K562 (cell line): ENCODE measurements at places on chromosomes 6 and 20. TPM values are rescaled to one million over a fixed set of nuclear protein-coding genes. Genes with fewer than 3 reads are reported as not detected.

- H3K36me3 ChIP-seq: peaks cover 14% of the 10 kb centered on the region; the same call in 2 of the 3 replicates
- H3K27ac ChIP-seq: no peak overlapping the region
- H3K4me1 ChIP-seq: peaks cover 36% of the 10 kb centered on the region; the same call in 2 of the 3 replicates
- no peak for DNase-seq
Measured at GRCh38 chr20:1327827-1328679, 886 bp downstream of the SDCBP2 start.

DNA sequence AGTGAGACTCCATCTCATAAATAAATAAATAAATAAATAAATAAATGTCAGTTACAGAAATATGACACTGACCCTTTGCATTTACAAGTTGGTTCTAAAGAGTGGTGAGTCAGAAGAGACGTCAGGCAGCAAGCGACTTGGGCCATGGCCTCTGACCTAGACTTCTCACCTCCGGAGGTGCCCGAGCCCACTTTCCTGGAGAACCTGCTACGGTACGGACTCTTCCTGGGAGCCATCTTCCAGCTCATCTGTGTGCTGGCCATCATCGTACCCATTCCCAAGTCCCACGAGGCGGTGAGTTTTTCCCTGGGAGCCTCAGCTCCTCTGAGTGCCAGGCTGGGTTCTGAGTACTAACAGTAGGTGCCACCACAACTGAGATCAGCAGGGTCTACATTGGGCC, 11.7 kb downstream of the MANBAL start:
- H3K27ac ChIP-seq: no peak overlapping the region
- no peak overlapping the region for H3K4me3 ChIP-seq
- H3K27me3 ChIP-seq: no peaks in the 10 kb centered on the region
- H3K4me1 ChIP-seq: peaks cover 17% of the 10 kb centered on the region; the same call in 2 of the 3 replicates
- no peak for DNase-seq
- H3K36me3 ChIP-seq: peaks cover 68% of the 10 kb centered on the region

- no peak for DNase-seq
- no peaks in the 10 kb centered on the region for H3K27me3 ChIP-seq
- H3K27ac ChIP-seq: no peak overlapping the region
- H3K4me3 ChIP-seq: no peak overlapping the region
- H3K36me3 ChIP-seq: no peaks in the 10 kb centered on the region
Measured at GRCh38 chr6:152783217-152783878, 32.8 kb downstream of the VIP start.

GRCh38 chr6:37492236-37492972, 7.3 kb downstream of the CCDC167 start:
- DNase-seq: no peak
- H3K27me3 ChIP-seq: no peaks in the 10 kb centered on the region
- no peaks in the 10 kb centered on the region; the same call in 2 of the 3 replicates for H3K36me3 ChIP-seq

DNA sequence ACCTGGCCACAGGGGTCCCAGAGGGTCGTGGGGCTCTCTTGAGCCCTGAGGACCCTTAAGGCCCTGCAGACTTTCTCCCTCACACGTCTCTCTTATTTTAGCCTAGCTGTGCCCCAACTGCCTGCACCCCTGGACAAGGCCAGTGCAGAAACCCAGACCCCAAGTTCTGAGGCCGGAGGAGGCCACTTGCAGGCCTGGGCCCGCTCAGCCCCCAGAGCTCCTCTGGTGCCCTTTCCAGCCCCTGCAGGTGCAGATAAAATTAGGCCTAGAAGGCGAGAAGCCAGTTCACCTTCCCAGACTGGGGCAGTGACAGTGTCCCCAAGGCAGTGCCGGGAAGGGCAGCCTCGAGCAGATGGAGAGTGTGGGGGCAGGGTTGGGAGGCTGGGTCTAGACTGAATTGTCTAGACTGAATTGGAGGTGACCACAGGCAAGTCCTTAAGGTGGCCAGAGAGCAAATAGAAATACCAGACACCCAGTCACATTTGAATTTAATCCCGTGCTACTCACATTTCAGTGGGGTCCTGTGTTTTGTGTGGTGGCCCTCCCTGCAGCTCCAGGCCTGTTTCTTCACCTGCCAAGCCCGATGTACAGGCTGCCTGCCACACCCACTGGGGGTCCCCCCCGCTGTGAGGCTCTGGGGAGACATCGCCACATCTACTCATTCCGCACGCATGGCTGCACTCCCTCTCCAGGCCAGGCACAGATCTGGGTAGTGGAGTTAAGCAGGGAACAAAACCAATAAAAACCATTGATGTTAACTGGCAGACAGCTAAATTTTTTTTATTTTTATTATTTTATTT, 8.6 kb upstream of the IP6K3 start:
- no peaks in the 10 kb centered on the region for H3K4me1 ChIP-seq
- DNase-seq: no peak
- H3K27me3 ChIP-seq: peaks cover 72% of the 10 kb centered on the region
- no peak overlapping the region for H3K27ac ChIP-seq
- H3K36me3 ChIP-seq: no peaks in the 10 kb centered on the region

DNA sequence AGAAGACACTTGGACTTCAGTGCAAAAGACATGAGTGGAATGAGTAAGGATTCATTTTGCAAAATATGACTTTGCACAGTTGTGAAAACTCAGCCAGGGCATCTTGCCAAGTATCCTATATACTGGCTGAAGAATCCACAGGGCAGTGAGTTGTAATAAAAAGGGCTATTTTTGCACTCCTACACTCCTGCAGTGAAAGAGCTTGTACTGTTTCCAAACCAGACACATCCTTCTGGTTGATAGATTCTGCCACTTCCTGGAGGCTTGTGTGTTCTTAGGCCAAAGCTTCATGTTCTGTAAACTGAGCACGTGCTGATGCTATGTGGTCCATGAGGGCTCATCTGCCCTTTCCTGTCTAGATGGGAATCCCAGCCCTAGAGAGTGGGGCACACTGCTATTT, 34.9 kb downstream of the GMPR start:
- no peak overlapping the region; the same call in 2 of the 3 replicates for H3K27ac ChIP-seq
- H3K4me3 ChIP-seq: no peak overlapping the region
- no peak for DNase-seq
- H3K4me1 ChIP-seq: peaks cover 29% of the 10 kb centered on the region

GRCh38 chr6:71602385-71603007, 283.9 kb upstream of the RIMS1 start:
- no peaks in the 10 kb centered on the region for H3K27me3 ChIP-seq
- H3K36me3 ChIP-seq: no peaks in the 10 kb centered on the region
- H3K4me3 ChIP-seq: no peak overlapping the region
- no peaks in the 10 kb centered on the region for H3K4me1 ChIP-seq
- H3K27ac ChIP-seq: no peak overlapping the region
- no peak for DNase-seq

DNA sequence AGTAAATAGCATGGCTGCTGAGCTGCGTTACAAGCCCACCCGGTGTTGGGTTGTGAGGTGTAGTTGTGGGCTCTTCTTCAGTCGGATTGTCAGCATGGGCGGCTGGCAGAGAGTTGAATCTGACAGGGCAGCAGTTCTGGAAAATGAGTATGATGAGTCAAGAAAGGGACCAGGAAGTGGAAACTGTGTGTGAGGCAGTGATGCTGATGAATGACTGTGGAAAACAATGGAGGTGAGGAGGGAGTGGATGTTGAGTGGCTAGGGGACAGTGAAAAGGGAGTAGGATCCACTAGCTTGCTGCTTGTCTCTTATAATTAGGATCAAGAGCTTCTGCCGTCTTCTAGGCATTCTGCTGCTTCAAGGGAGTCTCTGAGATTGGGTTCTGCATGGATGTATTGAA, 154.3 kb downstream of the ESR1 start:
- H3K27ac ChIP-seq: no peak overlapping the region
- H3K36me3 ChIP-seq: no peaks in the 10 kb centered on the region
- no peaks in the 10 kb centered on the region for H3K4me1 ChIP-seq
- no peaks in the 10 kb centered on the region for H3K27me3 ChIP-seq
- no peak overlapping the region for H3K4me3 ChIP-seq
- DNase-seq: no peak

DNA sequence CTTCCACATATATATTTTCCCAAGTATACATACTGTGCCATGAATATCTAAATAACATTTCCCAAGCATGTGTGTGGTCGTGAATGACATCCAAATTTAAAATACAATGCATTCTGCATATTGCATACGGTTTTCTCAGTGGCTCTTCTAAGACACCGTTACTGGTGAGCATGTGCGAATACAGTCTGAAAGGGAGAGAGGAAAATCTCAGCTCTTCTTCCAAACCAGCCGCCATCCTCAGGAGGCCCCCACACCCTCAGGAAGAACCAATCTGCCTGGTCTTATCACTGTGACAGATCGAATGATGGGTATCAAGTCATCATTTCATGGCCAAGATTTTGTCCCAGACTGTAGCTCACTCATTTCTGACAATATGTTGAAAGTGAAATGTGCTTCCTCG, 50.7 kb downstream of the ADAT2 start:
- H3K27me3 ChIP-seq: peaks cover 46% of the 10 kb centered on the region
- H3K4me3 ChIP-seq: no peak overlapping the region
- H3K36me3 ChIP-seq: no peaks in the 10 kb centered on the region
- DNase-seq: no peak

DNA sequence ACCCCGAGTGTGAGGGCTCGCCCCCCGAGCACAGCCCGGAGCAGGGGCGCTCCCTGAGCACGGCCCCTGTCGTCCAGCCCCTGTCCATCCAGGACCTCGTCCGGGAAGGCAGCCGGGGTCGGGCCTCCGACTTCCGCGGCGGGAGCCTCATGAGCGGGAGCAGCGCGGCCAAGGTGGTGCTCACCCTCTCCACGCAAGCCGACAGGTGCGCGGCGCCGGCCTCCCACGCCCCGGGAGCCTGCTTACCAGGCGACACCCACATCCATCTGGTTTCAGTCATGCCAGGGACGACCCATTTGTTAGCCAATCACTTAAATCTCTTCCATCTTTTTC, 73.5 kb upstream of the PBOV1 start:
- H3K27me3 ChIP-seq: peaks cover 65% of the 10 kb centered on the region
- H3K36me3 ChIP-seq: no peaks in the 10 kb centered on the region
- no peak for DNase-seq
- H3K4me1 ChIP-seq: no peaks in the 10 kb centered on the region
- no peak overlapping the region for H3K4me3 ChIP-seq
- H3K27ac ChIP-seq: no peak overlapping the region

GRCh38 chr20:50364542-50364941, 145.6 kb upstream of the PTPN1 start:
- no peaks in the 10 kb centered on the region for H3K27me3 ChIP-seq
- no peak overlapping the region for H3K4me3 ChIP-seq
- peaks cover 8% of the 10 kb centered on the region; the same call in 2 of the 3 replicates for H3K4me1 ChIP-seq
- H3K36me3 ChIP-seq: no peaks in the 10 kb centered on the region

The KLHDC3 gene
- 167 and 171 TPM in 2 replicates for total RNA-seq

The NKAPL gene
- not detected in 2 replicates for total RNA-seq

The C6orf58 gene
- not detected in 2 replicates for total RNA-seq

The TMEM170B gene
- 0.07 and 0.13 TPM in 2 replicates for total RNA-seq

The SRC gene
- total RNA-seq: 7.0 and 7.7 TPM in 2 replicates

The OXT gene
- not detected in 2 replicates for total RNA-seq

The CALHM4 gene
- not detected in 2 replicates for total RNA-seq

The FAM83B gene
- not detected in 2 replicates for total RNA-seq
